Upper lobe of left lung (tissue), 6 donors: ENCODE measurements at places on chromosomes 7 and 10.

DNA sequence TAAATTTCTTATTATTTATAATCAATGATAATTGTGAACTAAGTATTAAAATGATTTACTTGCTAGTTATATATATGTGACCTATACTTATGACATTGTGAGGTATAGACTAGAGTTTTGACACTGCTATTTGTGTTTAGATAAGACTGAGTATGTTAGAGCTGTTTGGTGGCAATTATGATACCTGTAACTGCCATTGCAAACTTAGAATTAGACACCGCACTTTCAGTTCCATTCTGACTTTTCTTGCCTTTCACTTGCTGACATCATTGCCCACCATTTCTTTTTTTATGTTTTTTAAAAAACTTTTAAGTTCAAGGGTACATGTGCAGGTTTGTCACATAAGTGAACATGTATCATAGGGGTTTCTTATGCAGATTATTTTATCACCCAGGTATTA, 214.5 kb downstream of the MBL2 start:
- DNase-seq, result no peak

DNA sequence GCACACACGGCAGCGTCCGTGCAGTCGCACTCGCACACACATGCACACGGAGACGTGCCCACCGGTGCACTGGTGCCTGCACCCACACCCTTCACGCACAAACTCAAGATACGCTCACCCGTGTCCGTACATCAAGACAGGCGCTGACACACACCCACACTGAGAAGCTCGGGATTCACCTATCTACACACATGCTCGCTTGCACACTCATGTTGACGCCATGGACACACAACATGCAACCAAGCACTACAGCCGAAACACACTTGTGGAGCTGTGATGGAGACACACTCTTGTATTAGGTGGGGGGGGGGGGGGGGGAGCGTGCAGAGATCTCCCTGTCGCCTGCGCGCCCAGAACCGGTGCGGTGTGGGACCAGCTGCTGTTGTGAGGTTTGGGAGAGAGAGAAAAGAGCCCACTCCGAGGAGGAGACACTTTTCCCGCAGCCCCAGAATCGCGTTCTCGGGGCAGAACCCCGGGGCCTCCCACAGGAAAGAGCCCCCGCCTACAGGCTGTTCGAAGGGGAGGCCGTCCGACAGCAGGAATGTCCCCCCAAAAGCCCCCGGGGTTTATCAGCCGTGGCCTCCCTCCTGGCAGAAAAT, 605 bp upstream of the NFKB2 start:
- peak; percentile 37 for DNase-seq

DNA sequence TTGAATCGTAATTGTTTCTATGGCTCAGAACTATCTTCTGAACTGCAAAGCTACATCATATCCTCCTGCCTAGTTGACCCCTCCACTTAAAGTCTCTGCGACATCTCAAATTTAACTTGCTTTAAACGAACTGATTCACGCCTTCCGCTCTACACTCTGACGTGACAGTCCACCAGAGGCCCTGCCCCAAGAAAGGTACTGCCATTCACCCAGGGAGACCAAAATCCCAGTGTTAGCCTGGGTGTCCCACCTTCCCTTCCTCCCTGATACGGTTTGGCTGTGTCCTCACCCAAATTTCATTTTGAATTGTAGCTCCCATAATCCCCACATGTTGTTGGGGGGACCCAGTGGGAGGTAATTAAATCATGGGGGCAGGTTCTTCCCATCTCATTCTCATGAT, 90.8 kb downstream of the CPXM2 start:
- no peak for DNase-seq

GRCh38 chr7:45486575-45486974, 87.6 kb upstream of the ADCY1 start:
- DNase-seq, result no peak

DNA sequence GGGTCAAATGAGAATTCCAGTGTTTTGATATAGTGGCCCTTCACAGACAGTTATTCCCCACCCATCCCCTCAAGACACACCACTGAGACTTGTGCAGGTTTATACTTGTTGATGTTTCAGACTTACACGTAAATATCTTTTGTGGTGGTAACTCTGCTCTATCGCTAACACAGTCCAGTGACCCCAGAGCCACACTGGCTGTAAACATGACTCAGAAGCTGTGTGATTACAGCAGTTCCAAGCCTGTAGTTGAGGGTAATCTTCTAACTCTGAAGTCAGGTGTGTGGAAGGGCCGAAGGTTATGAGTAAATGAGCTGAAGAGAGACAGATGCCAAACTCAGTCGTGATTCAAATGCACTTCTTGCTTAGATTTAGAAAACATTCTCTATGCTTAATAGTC, 19.4 kb downstream of the NOBOX start:
- no peak for DNase-seq

DNA sequence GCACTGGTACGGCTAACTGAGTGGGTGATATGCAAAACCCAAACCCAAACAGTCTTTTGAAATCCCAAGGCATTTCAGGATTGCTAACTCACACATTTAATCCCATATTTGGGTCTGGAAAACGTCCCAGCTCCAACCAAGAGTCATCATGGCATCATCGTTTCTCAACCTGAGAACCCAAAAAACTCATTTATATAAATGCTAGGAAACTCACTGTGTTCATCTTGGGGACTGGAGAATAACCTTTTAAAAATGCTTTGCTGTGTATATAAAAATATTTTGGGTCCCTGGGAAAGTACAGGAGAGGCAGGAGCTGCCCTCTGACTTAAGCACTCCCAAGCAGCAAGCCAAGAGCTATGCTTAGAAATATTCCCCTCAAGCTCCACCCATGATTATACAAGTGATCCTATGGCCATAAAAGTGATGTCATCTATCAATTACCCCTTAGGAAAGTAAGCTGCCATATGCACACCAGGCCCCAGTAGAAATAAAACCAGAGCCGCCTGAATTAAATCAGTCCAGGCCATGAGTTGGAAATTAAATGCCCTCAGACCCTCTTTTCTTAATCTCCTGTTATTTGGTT, 352.1 kb downstream of the FRMD4A start:
- DNase-seq, result no peak

DNA sequence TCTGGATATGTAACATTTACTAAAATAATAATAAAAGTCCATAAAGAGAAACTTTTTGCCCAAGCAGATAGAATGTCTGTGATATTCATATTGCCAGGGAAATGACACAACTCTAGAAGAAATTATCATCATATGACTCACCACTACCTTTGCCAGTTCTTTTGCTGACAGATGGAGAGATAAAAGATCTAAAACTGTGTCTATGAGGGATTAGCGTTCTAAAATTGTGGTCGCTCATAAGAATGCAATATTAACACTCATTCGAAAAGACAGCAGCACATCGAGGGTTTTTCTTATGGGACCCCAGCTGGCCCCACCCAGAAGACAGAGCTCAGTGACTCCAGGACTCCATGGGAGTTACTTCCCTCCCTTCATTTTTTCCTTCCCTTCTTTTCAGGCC, 16.6 kb upstream of the LANCL2 start:
- DNase-seq, result no peak

DNA sequence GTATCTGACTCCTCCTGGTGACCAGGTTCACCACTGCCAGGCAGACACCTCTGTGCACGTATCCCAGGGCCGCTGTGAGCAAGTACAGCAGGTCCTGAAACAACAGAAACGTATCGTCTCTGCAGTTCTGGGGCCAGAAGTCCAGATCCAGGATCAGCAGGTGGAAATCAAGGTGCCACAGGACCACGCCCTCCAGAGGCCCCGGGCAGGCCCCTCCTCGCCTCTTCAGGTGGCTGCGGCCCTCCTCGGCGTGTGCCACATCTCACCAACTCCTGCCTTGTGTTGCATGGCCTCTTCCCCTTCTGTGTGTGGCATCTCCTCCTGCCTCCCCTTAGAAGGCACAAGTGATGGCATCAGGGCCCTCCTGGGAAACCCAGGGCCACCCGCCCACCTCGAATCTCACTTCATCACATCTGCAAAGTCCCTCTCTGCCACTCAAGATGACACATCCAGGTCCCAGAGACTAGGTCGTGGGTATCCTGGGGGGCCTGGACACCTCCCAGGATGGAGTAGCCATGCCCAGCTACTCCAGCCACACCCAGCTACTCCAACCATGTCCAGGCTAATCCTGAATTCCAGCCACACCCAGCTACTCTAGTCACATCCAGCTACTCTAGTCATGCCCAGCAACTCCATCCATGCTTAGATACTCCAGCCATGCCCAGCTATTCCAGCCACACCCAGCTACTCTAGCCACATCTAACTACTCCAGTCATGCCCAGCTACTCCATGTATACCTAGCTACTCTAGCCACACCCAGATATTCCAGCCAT, 52.6 kb upstream of the DNAAF5 start:
- no peak for DNase-seq

- DNase-seq, result no peak
Observed at GRCh38 chr7:24341691-24342413, 57.9 kb downstream of the NPY start.

- DNase-seq, result no peak
Observed at GRCh38 chr10:101183458-101184183, 45.6 kb downstream of the LBX1 start.

DNA sequence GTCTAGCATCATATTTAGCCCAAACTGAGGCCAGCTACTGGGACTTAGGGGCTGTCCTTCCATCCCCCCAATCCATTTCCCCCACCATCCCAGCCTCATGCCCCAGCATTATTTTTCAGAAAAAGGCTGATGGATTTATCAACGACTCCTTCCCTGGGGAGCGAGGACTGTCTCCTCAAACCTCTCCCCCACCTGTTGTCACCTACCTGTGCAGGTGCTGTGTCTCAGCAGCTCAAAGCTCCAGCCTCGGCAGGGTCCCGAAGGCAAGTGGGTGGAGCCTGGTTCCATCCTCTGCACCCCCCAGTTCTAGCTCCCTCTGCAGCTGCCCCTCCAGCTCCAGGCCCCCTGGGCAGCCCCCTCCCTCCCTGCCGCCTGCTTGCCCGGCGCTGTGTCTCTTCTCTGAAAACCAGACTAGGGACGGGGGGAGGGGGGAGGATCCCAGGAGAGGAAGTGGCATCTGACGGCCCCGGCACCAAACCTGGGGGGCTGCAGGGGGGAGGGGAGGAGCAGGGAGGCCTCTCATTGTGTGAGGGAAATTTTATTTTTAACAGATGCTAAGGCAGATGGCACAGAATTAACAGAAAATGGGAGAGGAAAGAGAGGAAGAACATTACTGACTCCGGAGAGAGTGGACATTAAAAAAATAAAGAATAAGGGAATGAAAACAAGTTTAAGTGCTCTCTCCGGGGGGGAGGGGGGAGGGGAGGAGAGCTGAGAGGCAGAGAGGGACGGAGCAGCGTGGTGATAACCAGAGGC, 61.7 kb upstream of the PAX2 start:
- DNase-seq, result peak; percentile 38

- DNase-seq, result no peak
Observed at GRCh38 chr10:62790019-62790555, 14.4 kb upstream of the ADO start.

GRCh38 chr7:156956727-156957126, 7.2 kb downstream of the NOM1 start:
- DNase-seq, result no peak

- no peak for DNase-seq
Observed at GRCh38 chr10:61765176-61766087, 102.7 kb downstream of the CABCOCO1 start.

GRCh38 chr7:1100834-1101562, 13.1 kb downstream of the GPER1 start:
- DNase-seq, result no peak

- no peak for DNase-seq
Observed at GRCh38 chr7:127911968-127912511, 119.2 kb downstream of the LRRC4 start.

- no peak for DNase-seq
Observed at GRCh38 chr7:156842740-156843140, 50.2 kb downstream of the LMBR1 start.

DNA sequence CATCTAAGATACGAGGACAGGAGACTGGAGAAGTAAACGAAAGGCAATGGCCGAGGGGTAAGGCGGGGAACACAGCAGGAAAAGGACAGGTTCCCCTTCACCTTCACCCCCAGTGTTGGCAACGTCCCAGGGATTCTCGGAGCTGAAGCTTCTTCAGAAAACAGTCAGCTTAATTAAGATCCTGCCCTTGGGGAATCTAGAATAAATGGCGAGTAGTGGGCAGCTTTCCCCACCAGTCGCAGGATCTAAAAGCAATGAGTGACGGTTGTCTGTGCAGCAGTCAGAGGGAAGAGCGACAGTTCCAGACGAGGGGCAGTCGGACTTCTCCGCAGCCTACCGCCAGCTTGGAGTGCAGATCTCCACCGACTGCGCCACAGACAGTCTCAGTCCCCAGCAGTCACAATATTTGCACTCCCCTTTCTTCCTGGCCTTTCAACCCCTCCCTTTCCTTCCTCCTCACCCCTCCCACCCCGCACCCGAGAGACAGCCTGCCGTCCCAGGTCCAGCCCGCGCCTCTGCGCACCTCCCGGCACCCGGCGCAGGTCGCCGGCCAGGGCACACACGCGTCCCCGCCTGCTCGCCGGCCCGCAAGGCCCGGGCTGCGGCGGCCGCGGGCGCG, 10.9 kb upstream of the SP8 start:
- DNase-seq, result no peak

DNA sequence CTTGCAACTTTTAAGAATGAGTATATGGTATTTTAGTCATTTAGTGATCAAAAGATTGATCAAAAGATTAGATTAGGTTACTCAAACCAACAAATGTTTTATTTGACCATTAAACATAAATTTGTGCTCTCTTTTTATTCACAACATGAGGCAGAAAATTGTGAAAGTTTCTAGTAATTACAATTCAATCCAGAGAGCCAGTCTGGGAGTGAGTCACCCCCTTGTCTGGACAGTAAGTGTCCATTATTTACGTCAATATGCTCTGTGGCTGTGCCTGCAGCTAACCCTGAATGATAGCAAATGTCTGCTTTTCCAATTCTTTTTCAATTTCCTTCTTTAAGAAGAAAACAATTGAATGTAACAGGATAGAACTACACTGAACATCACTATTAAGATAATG, 27.9 kb downstream of the GNG11 start:
- DNase-seq, result no peak

DNA sequence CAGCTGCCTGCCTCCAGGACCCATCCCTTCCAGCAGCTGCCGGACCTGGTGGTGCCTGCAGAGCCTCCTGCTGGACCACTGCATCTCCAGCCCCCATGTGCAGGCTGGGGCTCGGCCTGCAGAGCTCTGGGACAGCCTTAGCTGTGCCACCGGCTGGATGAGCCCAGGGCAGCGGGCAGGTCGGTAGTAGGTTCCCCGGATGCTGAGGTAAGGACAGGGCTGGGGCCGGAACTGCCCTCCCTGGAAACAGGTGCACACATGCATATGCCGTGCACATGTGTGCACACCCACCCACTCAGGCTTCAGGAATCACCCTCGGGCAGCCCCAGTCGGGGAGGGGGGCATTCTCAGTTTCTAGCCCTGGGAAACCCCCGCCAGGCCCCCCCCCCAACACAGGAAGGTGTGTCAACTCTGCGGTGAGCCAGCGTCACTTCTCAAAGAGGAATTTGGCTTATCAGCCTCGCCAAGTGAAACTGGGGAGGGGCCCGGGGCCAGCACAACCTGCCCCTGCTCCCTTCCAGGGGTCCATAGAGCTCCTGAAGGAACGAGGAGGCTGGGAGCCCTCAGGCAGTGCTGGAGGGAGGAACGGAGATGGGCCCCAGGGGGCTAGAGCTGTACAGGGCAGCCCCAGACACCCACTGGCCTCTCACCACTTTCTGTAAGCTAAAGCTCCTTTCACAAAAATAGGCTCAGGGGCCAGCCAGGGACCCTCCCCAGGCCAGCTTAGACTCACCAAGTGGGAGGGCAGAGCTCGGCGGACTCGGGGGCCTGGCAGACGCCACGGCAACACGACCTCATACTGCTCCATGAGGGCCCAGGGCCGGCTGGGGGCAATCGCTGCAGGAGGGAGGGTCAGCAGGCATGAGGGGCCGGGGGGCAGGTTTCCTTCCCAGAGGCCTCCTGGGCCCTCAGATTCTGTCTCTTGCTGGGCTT, 1.7 kb downstream of the ADAM8 start:
- peak; percentile 82 for DNase-seq

GRCh38 chr7:56188823-56189346, 72.7 kb upstream of the NUPR2 start:
- DNase-seq, result no peak
